ENCODE measurements at places on chromosomes 4 and X.

DNA sequence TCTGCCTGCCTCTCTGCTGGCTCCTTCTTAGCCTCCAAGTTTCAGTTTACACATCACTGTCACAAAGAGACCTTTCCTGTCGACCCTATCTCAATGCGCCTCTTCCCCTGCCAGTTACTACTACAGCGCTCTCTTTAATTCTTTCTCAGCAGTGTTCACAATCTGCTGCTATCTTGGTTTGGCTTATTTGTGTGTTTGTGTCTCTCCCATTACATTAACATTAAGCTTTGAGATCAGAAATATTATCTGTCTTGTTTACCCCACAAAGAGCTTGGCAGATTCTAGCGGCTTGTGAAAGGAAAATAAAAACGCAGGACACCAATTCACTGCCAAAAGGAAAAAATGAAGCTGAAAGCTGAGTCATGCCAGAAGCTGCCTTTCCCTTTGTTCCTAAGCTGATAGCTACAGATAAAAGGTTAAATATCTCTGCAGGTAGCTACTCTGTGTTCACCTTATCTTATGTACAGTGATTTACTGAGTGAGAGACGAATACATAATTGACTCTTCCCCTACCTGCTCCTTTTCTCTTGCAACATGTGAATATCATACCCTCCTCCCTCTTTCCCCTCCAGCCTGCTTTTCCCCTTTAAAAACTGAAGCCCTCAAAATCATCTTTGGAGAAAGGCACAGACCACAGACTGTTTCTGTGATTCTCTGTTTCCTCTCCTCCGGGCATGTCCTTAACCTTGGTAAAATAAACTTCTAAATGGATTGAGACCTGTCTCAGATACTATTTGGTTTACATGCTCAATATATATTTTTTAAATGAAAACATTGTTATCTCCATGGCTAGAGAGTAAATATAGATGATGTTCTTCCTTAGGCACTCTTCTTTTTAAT lies 19.3 kb upstream of the SLC9A7 start:
- no peak for DNase-seq

DNA sequence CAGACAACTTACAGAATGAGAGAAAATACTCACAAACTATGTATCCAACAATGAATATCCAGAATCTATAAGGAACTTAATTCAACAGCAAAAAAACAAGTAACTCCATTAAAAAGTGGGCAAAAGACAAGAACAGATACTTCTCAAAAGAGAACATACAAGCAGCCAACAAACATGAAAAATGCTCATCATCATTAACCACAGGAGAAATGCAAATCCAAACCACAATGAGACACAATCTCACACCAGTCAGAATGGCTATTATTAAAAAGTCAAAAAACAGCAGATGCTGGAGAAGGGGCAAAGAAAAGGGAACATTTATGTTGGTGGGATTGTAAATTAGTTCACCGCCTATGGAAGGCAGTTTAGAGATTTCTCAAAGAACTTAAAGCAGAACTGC lies 150.3 kb downstream of the FGF16 start:
- DNase-seq = no peak

GRCh38 chr4:183631577-183632198 lies 27.3 kb downstream of the RWDD4 start:
- DNase-seq = no peak

- no peak for DNase-seq
These were observed 311.8 kb downstream of the ADGRL3 start for GRCh38 chr4:61511716-61512488.

- DNase-seq = no peak
These were observed 33.4 kb downstream of the KCTD8 start for GRCh38 chr4:44415251-44415650.

GRCh38 chr4:150119492-150119891 lies 41.2 kb downstream of the DCLK2 start:
- no peak for DNase-seq

DNA sequence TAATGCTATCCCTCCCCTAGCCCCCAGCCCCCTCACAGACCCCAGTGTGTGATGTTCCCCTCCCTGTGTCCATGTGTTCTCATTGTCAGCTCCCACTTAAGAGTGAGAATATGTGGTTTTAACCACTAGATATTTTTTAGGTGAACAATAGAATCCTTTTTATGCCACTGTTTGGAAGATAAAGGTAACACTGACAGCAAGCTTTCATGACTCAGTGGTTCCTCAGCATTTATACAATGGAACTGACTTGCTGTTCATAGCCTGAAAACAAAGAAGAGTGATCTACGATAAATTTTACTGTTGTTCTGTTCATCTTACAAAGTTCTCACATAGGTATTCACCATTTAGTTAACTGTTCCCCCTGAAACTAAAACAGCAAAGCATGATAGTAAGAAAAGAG lies 147.8 kb downstream of the ARHGAP10 start:
- DNase-seq = no peak

- DNase-seq = no peak
These were observed 488.6 kb downstream of the MID1IP1 start for GRCh38 chrX:39289827-39290226.

Data from SK-N-MC (cell line).